Esophagus muscularis mucosa (tissue), 4 donors: ENCODE measurements at places on chromosomes 1 and 21.

DNA sequence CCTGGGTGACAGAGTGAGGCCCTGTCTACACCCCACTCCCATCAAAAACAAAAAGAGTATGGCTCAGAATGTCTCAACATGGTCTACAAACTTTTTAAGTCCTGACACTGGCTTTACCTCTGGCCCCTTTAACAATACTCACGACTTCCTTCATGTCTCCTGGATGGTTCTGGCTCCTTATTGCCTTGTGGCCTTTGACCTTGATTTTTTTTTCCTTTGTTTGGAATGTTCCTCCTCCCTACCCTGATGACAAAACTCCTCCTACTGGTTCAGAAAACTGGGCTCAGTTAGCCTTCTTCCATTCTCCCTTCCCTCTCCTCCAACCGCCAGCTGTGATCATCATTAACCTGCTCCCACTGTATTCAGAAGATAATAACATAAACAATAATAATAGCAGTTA lies 4.6 kb upstream of the SOAT1 start:
- H3K36me3 ChIP-seq = no peaks in the 10 kb centered on the region
- no peak for DNase-seq
- H3K4me3 ChIP-seq = no peak overlapping the region
- no peak overlapping the region for H3K27ac ChIP-seq
- no peaks in the 10 kb centered on the region for H3K27me3 ChIP-seq

DNA sequence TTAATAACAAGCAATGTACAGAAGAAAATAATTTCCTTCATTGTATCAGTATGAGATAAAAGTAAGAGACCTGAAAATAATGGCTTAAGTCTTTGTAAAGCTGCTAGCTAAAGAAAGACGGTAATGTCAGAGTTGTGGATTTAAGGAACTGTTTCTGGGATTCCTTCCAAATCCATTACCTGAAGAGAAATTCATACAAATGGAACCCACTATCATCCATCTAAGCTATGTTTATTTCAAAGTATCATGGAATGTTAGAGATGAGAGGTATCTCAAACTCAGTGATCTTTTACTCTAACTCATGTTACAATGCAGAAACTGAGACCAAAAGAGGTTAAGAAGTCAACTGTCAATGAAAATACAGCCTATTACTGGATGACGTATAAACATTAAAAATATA lies 197.7 kb downstream of the DENND1B start:
- DNase-seq = no peak
- H3K4me1 ChIP-seq = no peaks in the 10 kb centered on the region
- H3K4me3 ChIP-seq = no peak overlapping the region
- peaks cover 1% of the 10 kb centered on the region for H3K36me3 ChIP-seq

GRCh38 chr1:179325836-179326235 lies 32.2 kb downstream of the SOAT1 start:
- no peaks in the 10 kb centered on the region for H3K36me3 ChIP-seq
- no peak overlapping the region for H3K27ac ChIP-seq
- no peak overlapping the region for H3K4me3 ChIP-seq
- H3K27me3 ChIP-seq = no peaks in the 10 kb centered on the region

DNA sequence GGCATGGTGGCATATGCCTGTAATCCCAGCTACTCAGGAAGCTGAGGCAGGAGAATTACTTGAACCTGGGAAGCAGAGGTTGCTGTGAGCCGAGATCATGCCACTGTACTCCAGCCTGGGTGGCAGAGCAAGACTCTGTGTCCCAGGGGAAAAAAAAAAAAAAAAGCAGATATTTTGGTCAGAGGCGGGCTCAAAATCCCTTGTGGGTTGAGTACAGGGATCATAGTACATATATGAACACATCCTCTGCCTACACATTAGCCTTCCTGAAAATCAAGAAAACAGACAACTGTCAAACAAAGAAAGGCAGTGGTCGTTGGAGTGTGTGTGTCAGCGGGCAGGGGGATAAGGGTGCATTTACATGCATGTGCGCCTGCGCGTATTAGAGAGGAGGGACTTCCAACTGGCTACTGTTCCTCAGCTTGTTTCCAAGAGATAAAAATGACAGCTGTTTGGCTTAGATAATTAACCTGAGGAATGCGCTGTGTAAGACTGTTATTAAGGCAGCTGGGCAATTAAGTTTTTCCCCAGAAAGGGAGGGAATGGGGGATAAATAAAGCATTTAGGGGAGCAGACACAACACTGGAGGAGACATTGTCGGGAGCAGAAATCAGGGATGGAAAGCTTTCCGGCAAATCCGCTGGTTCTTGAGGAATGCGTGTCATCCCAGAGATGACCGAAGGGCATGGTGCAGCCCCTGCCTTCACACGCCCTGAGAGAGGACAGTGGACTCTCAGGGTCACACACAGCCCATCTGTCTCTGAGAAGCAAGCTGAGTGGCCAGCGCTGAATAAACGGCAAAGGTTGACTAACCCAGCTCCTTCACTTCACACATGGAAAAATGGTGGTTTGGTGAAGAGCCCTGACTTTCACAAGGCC lies 6.4 kb downstream of the LAMB3 start:
- H3K36me3 ChIP-seq = no peaks in the 10 kb centered on the region
- DNase-seq = no peak
- H3K4me1 ChIP-seq = peaks cover 62% of the 10 kb centered on the region
- H3K27me3 ChIP-seq = no peaks in the 10 kb centered on the region
- H3K4me3 ChIP-seq = no peak overlapping the region

GRCh38 chr1:214031267-214031650 lies 43.5 kb downstream of the PROX1 start:
- DNase-seq = no peak
- peaks cover 9% of the 10 kb centered on the region for H3K4me1 ChIP-seq
- H3K27ac ChIP-seq = no peak overlapping the region
- no peaks in the 10 kb centered on the region for H3K27me3 ChIP-seq

GRCh38 chr21:41222247-41223068 lies 54.5 kb downstream of the BACE2 start:
- peaks cover 17% of the 10 kb centered on the region for H3K36me3 ChIP-seq
- no peak overlapping the region for H3K27ac ChIP-seq
- H3K4me1 ChIP-seq = peaks cover 9% of the 10 kb centered on the region
- H3K4me3 ChIP-seq = no peak overlapping the region
- no peaks in the 10 kb centered on the region for H3K27me3 ChIP-seq

- DNase-seq = no peak
- no peaks in the 10 kb centered on the region for H3K4me1 ChIP-seq
- peaks cover 13% of the 10 kb centered on the region for H3K27me3 ChIP-seq
Measured at GRCh38 chr1:208278638-208279037, 34.5 kb upstream of the PLXNA2 start.

DNA sequence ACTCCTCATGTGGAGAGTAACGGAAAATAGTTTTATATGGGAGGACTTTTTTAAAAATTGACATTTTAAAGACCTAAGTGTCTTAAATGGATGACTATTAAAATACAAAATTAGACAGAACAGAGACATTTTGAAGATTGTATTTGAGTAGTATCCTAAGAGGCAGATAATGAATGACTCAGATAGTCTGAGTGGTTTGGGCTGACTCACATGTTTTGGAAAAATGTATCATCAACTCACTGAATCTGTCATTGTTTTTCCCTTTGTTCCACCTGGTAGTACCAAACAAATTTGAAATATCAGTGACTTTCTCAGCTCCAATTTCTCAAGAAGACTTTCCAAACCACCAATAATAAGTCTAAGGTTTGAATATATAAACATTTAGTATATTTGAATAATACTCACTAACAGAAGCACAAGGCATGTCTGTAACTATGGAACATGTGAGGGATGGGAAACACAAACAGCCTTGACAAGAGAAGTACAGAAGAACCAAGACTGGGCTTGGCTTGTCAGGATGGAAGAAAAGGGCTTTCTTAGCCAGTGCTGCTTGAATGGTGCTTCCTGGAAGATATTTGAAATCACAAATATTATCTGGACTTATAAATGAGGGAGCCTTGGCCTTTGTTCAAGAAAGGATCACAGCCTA lies 90.6 kb downstream of the SGIP1 start:
- H3K4me3 ChIP-seq = no peak overlapping the region
- no peak overlapping the region for H3K27ac ChIP-seq

- H3K36me3 ChIP-seq = no peaks in the 10 kb centered on the region
- peaks cover 4% of the 10 kb centered on the region for H3K4me1 ChIP-seq
- peak overlapping the region; percentile 58 for H3K4me3 ChIP-seq
- H3K27me3 ChIP-seq = no peaks in the 10 kb centered on the region
- H3K27ac ChIP-seq = peak overlapping the region; percentile 78
Measured at GRCh38 chr1:78491451-78492071, 787 bp downstream of the PTGFR start.

DNA sequence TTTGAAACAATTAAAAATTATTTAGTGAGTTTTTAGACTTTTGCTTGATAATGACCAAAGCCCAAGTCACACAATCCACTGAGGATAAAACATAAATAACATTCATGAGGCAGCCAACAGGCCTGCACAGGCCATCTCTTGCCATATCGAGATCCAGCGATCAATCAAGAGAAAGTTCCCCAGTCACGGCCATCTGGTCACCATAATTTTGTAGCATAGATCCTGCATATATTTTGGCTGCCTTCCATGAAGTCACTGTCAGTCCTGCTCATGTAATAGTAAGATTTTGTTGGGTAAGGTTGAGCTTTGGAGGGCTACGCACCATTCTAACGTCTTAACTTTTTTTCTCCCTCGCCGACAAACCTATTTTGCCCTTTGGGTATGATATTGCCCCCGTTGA lies 17.5 kb downstream of the KPNA6 start:
- H3K27ac ChIP-seq = no peak overlapping the region
- peaks cover 61% of the 10 kb centered on the region for H3K4me1 ChIP-seq
- DNase-seq = no peak
- no peaks in the 10 kb centered on the region for H3K27me3 ChIP-seq
- no peaks in the 10 kb centered on the region for H3K36me3 ChIP-seq

GRCh38 chr1:41394959-41395956 lies 34.0 kb downstream of the FOXO6 start:
- peaks cover 11% of the 10 kb centered on the region for H3K4me1 ChIP-seq
- no peak for DNase-seq
- H3K36me3 ChIP-seq = no peaks in the 10 kb centered on the region
- H3K27ac ChIP-seq = no peak overlapping the region
- peaks cover 18% of the 10 kb centered on the region for H3K27me3 ChIP-seq

GRCh38 chr1:150809651-150810050 lies 1.6 kb upstream of the CTSK start:
- H3K36me3 ChIP-seq = peaks cover 46% of the 10 kb centered on the region
- peaks cover 24% of the 10 kb centered on the region for H3K4me1 ChIP-seq
- no peak for DNase-seq
- H3K27me3 ChIP-seq = no peaks in the 10 kb centered on the region

DNA sequence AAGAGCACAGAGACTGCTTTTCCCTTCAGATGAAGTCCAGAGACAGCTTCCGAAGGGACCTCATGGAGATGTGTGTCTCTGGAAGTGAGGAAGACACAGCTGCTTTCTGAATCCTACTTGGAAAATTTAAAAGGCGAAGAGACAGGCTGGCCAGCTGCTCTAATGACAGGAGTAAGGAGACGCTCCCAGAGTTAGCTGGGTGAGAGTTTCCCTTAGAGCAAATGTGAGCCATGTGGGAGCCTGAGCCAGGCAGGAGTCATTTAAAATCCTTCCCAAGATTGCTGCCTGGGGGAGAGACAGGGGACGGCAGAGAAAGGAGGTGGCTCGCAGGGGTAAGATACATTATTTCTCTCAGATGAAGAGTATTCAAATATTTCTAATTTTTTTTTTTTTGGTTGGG lies 53.1 kb downstream of the ZNF326 start:
- no peaks in the 10 kb centered on the region for H3K36me3 ChIP-seq
- H3K4me3 ChIP-seq = no peak overlapping the region
- no peaks in the 10 kb centered on the region for H3K27me3 ChIP-seq
- H3K27ac ChIP-seq = no peak overlapping the region
- no peaks in the 10 kb centered on the region for H3K4me1 ChIP-seq
- no peak for DNase-seq

GRCh38 chr1:55309053-55309452 lies 93.9 kb upstream of the USP24 start:
- H3K4me1 ChIP-seq = no peaks in the 10 kb centered on the region
- no peaks in the 10 kb centered on the region for H3K27me3 ChIP-seq
- no peak overlapping the region for H3K27ac ChIP-seq
- no peak overlapping the region for H3K4me3 ChIP-seq

DNA sequence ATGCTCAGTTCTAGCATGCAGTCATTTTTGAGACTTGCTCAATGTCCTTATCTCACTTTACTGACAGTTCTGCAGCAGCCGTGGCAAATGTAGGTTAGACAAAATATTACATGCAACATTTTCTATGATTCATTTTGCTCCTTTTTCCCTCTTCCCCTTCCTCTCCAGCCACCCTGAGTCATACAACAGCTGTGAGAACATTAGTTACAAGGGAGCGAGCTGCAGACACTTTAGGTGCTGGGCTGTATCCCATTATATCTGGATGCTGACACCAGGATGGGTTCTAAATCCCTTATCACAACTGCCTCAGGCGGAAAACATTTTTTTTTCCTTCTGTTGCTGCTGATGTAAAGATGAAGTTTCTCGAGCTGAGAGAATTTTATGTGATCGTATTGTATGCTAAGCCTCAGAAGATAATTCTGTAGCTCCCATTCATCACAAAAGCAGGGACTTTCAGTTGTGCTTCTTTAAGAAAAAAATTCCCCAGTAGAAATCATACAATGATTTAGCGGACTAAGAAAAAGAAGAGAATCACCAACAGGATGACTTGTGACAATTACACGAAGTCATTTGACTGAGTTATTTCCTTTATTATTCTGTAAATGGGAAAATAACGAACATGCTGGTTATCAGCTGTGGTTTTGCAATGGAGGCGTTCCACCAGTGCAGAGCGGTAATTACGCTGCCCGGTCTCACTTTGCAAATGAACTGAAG lies 345.0 kb downstream of the DISC1 start:
- H3K4me1 ChIP-seq = no peaks in the 10 kb centered on the region
- H3K27me3 ChIP-seq = no peaks in the 10 kb centered on the region
- no peak overlapping the region for H3K27ac ChIP-seq
- no peak overlapping the region for H3K4me3 ChIP-seq
- H3K36me3 ChIP-seq = no peaks in the 10 kb centered on the region
- no peak for DNase-seq

- H3K4me1 ChIP-seq = peaks cover 60% of the 10 kb centered on the region
- no peaks in the 10 kb centered on the region for H3K27me3 ChIP-seq
- H3K36me3 ChIP-seq = peaks cover 35% of the 10 kb centered on the region
- no peak overlapping the region for H3K27ac ChIP-seq
- no peak for DNase-seq
Measured at GRCh38 chr1:37853157-37853556, 6.2 kb downstream of the MTF1 start.

- no peak overlapping the region for H3K4me3 ChIP-seq
- H3K27ac ChIP-seq = no peak overlapping the region
- no peaks in the 10 kb centered on the region for H3K36me3 ChIP-seq
- DNase-seq = no peak
- H3K4me1 ChIP-seq = no peaks in the 10 kb centered on the region
Measured at GRCh38 chr1:9039761-9040658, 13.8 kb upstream of the SLC2A7 start.

DNA sequence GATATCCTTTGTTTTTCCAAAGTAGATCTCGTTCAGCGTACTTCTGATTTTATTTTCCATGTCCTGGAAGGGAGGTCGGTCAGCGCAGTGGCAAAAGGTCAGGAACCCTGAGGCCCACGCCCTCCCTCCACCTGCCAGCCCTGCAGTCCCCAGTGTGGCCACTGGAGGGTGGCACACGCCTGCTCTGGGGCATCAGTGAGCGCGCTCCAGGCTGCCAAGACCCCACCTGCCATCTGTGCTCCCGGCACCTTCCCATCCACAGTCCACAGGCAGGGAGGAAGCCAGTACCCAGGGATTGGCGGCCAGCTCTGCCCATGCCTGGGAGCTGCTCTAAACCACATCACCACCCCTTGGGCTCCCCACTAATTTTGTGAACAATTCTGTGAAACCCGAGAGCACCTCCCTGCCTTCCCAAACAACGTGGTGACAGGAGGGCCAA lies 32.3 kb downstream of the SLC66A1 start:
- peak overlapping the region; percentile 58 for H3K27ac ChIP-seq
- no peaks in the 10 kb centered on the region for H3K27me3 ChIP-seq
- DNase-seq = no peak
- no peak overlapping the region for H3K4me3 ChIP-seq
- H3K36me3 ChIP-seq = peaks cover 74% of the 10 kb centered on the region
- H3K4me1 ChIP-seq = peaks cover 9% of the 10 kb centered on the region
